ENCODE measurements at places on chromosomes 7 and 10.

DNA sequence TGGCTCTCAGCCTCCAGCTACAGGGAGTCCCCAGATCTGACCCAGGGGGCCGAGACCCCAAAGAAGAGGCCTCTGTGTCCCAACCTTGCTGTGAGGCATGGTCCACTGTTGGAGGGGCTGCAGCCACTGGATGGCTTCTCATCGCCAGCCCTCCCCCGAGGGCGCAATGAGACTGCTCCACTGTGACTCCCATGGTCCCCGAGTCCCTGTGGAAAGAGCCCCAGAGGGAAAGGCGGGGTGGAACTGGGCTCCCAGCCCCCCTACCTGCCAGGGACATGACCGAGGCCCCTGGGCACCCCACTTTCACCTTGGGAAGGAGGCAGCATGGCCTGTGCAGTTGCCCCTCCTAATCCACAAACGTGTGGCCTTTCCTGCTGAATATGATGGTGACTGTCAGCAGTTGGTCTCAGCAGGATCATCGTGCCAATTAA, 33.5 kb upstream of the RET start:
- no peak for DNase-seq

DNA sequence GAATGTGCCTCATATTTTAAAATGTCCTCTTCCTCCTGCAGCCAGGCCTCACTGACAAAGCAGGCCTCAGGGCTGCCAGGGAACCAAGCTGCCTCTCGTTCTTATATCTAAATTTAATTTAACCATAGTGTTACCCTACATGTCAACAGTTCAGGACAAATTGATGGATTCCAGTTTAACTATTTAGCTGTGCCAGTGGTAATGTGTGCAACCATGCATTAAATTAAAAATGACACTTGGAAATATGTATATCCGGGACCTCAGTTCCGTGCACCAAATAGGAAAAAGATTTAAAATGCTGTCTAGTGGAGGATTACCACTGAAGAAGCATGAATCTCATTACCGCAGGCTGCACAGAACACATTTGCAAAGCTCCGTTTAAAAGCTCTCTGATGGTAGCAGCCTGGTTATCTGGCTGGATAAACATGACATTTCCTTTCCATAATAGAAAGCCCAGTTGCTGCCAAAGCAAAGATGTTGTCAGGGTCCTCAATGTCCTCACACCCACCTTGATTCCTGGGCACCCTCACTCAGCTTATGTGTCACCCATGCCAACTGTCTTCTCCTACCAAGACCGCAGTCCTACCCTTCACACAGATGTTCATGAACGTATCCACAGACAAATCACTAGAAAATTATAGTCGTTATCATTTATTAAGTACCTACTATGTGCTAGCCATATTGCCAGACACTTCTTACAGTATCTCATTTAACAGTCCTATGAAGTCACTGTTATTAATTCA, 73.3 kb upstream of the FRMD4A start:
- DNase-seq, result no peak

- no peak for DNase-seq
These were observed 29.0 kb downstream of the PRPF18 start for GRCh38 chr10:13615650-13616300.

DNA sequence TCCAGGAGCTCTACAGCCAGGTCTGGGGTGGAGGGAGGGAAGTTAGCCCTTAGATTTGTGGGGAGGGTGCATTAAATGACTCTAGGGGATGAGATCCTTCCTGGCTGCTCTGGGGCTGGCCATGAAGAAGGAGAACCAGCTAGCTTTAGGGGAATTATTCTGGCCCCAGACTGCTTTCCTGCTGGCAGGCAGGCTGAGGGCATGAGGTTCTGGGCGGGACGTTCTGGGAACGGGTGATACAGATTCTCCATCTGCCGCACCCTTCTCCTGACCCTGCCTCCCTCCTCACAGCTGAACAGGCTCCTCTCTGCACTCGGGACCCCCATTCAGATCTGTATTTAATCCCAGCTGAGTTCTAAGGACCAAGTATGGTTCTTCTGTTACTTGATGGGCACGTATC, 23.9 kb downstream of the GOLGA7B start:
- no peak for DNase-seq

- no peak for DNase-seq
These were observed 2.0 kb downstream of the XRCC2 start for GRCh38 chr7:152673897-152674296.

DNA sequence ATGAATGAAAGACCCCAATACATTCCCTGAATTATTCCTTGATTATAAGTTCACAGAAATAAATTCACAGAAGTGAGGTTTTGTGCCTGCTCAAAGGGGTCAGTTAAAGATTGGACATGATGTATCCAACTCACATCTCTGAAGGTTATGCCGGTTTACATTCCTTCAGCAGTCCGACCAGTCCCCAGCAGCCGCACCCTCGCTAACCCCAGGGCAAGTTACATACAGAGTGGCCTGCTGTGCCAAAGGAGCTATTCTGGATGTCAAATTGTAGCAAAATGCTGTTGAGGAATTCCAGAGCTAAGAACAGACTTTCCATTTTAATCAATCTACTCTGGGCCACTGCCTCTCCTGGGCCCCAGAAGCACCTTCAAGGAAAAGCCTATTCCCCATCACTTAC, 20.3 kb downstream of the PSAP start:
- DNase-seq, result no peak
